NCI-H226 (cell line): ENCODE measurements at places on chromosomes 2 and 18.

- peak; percentile 64 for DNase-seq
These were observed 18.3 kb downstream of the YPEL5 start for GRCh38 chr2:30165050-30165520.

- no peak for DNase-seq
These were observed 1455.5 kb upstream of the ZEB2 start for GRCh38 chr2:145975406-145975805.

GRCh38 chr18:26228562-26229260, 2.5 kb downstream of the TAF4B start:
- no peak for DNase-seq

- no peak for DNase-seq
These were observed 555.5 kb upstream of the LRRTM4 start for GRCh38 chr2:78077633-78078032.

GRCh38 chr2:196284144-196284844, 112.9 kb upstream of the STK17B start:
- no peak for DNase-seq

DNA sequence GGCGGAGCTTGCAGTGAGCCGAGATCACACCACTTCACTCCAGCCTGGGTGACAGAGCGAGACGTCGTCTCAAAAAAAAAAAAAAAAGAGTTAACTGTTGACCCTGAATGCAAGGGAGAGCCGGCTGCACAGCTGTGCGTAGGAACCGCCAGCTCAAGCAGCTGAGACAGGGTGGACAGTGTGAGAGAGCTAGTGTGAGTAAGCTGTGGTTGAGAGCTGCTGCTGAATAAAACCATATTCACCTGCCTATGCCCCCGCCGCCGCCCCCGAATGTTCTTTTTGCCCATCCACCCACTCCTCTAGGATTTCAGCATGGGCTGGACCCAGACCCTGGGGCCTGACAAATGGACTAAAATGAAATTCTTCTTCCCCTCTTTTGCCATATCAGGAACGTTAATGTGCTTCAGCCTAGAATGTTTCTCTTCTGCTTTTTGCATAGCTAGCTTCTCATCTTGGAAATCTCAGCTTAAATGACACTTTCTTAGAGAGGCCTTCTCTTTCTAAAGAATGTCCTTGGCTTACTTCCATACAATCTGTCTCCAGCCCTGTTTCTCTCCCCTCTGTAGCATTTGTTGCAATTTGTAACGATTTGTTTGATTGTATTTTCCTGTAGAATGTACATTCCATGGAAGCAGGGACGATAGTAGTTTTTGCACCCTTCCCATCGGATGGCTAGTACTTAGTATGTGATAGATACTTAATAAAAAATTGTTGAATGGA, 142.7 kb downstream of the KLHL14 start:
- no peak for DNase-seq

DNA sequence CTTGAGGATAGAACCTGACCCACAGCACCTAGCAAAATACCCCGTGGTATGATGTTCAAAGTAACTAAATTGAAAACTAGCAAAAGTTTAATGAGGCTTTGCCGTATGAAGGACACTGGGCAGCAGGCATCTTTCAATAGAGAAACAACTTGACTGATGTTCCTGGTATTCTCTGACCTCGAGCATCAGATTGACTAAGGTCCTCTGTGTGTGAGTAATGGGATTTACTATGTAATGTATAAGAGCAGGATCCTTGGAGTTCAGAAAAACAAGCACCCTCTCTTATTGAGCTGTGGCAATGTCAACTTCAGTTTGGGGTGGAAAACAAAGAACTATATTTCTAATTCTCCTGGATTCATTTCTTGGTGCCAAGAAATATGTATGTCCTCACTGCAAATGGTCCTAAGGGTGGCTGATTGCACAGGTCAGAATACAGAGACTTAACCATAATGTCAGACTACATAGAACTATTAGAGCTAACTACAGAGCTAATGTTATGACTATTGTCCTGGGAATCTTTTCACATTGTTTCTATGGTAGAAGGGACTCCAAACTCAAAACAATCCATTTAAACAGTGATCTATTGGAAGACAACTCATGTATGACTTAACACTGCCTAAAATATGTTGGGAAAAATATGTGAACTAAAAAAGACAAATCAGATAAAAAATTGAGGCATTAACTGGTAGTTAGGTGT, 4.4 kb downstream of the TNFAIP6 start:
- no peak for DNase-seq

DNA sequence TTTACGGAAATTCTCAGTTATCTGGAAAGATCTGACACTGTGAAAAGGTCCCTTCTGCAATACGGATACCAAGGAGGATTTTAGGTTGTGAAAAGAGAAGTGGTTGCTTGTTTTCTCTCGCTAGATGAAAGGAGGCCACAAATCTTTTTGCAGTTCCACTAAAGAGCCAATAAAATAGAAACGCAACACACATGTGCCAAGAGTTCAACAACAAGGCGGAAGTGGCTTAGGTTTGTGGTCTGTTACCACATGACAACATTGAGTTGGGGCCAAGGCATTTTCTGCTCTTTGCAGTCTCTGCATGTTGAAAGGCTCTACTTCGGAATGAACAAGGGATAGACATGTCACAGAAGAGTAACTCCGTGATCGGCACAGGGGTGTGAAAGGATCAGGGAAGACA, 115.7 kb upstream of the OSR1 start:
- no peak for DNase-seq

- no peak for DNase-seq
These were observed 63.6 kb downstream of the ASXL2 start for GRCh38 chr2:25814681-25815080.

- DNase-seq = peak; percentile 81
These were observed 22.8 kb upstream of the DNAH6 start for GRCh38 chr2:84493514-84493913.

DNA sequence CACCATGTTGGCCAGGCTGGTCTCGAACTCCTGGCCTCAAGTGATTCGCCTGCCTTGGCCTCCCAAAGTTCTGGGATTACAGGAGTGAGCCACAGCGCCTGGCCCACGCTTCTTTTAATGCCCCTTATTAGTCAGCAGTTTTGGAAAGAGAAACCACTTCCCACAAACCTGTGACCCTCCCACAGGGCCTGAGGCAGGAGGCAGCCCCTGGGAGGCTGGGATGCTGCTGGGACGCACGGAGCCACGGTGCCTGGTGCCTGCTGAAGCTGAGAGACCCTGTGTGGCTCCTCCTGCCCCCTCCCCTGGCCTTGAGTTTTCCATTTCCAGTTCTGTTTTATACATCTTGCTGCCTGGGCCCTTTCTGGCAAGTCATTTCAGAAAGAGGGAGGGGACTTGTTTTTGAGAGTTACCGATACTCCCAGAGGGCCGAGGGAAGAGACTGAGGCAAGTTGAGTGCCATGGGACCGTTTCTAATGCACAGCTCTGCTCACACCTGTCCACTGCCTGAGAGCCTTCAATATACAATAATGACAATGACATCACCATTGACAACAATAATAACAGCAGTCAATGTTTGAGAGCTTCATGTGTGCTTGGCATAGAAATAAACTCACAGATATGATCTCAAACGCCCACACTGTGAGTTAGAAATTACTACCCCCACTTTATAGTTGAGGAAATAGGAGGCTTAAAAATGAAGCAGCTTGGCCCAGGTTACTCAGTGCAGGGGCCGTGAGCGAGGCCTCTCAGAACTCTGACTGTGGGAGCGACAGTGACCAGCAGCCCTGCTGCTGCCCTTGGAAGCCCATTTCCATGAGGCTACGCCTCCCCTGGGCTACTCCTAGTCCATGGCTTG, 78.1 kb upstream of the YWHAQ start:
- DNase-seq = no peak
